Upper lobe of left lung (tissue), 6 donors: ENCODE measurements at places on chromosomes 4 and X.

DNA sequence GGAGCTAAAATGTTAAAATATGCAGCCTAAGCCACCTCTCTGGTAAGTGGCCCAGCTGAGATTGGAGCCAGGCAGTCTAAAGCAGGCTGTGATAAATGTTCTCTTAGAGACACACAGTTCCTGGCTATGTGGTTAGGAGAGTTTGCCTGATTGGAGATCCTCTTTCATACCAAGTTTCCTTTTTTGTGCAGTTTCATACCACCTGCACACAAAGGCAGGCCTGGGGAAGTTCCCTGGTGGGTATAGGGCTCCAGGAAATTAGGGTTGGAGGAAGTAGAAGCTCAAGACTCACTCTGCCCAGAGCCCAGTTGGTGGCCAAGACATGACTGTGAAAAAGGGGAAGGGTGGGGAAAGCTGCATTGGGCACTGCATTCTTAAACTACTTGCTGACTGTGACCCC is 16.9 kb downstream of the CYBB start:
- no peaks in the 10 kb centered on the region for H3K4me1 ChIP-seq
- DNase-seq: peak; percentile 53
- no peaks in the 10 kb centered on the region for H3K36me3 ChIP-seq
- no peak overlapping the region for H3K4me3 ChIP-seq
- no peaks in the 10 kb centered on the region for H3K27me3 ChIP-seq

GRCh38 chr4:8817813-8818062 is 53.9 kb downstream of the HMX1 start:
- peak; percentile 34 for DNase-seq
- no peak overlapping the region for H3K4me3 ChIP-seq
- peaks cover 4% of the 10 kb centered on the region for H3K27me3 ChIP-seq

GRCh38 chr4:169464080-169464479 is 148.3 kb downstream of the NEK1 start:
- no peaks in the 10 kb centered on the region for H3K4me1 ChIP-seq
- H3K36me3 ChIP-seq: peaks cover 3% of the 10 kb centered on the region
- no peak overlapping the region for H3K4me3 ChIP-seq
- DNase-seq: no peak
- H3K27ac ChIP-seq: no peak overlapping the region

DNA sequence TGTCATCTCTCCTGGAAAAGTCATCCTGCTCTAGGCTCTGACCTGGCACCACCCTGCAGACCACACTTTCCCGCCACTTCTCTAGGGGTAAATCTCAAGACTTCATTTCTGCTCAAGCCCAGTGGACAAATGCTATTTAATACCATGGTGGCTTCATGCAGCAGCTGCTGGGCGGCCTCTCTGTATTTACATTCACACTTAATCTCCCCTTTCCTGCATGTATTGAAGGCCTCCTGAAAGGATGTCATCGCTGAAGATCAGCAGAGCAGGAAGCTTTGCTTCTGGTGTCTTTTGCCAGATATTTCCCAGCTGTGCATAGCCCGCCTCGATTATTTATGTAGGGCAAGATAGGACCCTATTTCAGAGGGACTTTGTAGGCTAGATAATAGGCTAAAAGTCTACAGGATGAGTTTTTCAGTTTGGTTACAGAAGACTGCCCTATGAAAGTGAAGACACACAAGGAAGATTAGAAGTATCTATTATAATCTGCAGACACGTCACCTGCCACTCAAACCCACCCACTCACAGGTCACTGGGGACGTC is 17.2 kb downstream of the PROM1 start:
- no peak for DNase-seq
- H3K27me3 ChIP-seq: no peaks in the 10 kb centered on the region
- H3K36me3 ChIP-seq: no peaks in the 10 kb centered on the region
- H3K4me3 ChIP-seq: no peak overlapping the region
- no peak overlapping the region for H3K27ac ChIP-seq

DNA sequence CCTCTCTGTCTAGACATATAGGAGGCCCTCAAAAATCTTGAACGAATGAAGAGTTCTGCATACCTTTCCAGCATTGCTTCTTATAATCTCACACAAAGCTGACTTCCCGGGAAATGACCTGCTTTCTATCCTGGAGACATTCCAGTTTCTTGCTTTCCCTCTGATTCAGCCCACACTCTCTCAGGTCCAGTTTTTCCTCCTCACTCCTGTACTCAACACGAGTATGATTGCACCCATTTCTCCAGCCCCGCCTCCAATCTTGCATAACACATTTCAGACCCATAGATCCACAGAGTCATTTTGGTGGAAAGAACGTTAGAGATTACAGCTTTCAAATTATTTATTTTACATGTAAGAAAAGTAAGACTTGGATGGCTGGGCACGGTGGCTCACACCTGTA is 127.5 kb upstream of the TLR3 start:
- no peaks in the 10 kb centered on the region for H3K27me3 ChIP-seq
- DNase-seq: no peak
- no peak overlapping the region for H3K4me3 ChIP-seq
- H3K36me3 ChIP-seq: no peaks in the 10 kb centered on the region
- no peak overlapping the region for H3K27ac ChIP-seq
